Glutamatergic neuron (in vitro differentiated cells): ENCODE measurements at places on chromosomes 1 and 21.

- no peak for DNase-seq
Observed at GRCh38 chr1:159054427-159054826, 22.1 kb downstream of the AIM2 start.

GRCh38 chr1:219958875-219959417 lies 30.6 kb upstream of the SLC30A10 start:
- no peak for DNase-seq

DNA sequence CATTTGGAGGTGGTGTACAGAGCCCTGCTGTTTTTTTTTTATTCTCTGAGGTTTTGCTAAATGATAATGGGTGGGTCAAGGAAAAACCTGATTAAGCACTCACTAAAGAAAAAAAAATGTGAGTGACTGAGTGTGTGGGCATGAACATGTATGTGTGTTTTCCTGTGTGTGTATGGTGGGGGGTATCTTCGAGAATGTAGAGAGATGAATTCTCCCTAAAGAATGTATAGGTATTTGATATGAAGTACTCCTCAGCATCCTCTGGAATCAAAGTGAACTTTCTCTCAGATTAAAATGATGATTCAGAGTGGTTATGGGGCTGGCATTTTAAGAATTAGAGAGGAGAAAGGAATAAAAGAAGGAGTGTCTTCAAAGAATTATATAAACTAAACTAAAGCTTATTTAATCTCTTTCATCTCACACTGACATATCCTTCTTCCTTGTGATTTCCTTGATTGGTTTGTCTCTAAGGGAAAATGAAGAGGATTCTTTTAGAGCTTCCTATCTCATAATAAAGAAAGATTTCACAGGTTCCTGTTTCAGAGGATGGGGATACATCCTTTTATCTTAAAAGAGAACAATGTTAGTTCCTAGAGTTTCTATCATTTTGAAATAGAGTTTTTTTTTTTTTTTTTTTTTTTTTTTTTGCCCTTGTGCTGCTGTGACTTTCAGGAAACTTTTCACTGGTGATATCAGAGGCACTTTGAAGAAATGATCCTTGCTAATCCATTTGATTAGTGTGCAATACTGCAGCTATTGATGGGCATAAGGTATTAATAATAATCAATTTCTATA lies 23.9 kb downstream of the S1PR1 start:
- DNase-seq = no peak

DNA sequence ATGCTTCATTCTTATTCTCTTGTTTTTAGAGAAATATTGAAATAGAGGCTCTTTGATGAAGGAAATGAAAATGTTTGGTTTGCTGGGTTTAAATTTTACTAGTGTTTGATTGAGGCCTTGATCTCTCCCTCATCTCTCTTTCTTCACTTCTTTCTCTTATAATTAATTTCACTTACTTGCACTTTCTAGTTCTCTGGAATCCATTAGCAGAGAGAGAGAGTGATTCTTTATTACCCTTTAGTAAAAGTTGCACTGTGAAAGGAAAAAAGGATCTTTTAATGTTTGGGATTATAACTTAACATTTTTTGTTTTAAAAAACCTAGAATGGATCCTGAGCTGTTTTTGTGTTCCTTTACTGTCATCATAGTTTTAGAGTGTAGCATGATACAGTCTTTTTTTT lies 12.2 kb downstream of the RPRD2 start:
- DNase-seq = no peak

DNA sequence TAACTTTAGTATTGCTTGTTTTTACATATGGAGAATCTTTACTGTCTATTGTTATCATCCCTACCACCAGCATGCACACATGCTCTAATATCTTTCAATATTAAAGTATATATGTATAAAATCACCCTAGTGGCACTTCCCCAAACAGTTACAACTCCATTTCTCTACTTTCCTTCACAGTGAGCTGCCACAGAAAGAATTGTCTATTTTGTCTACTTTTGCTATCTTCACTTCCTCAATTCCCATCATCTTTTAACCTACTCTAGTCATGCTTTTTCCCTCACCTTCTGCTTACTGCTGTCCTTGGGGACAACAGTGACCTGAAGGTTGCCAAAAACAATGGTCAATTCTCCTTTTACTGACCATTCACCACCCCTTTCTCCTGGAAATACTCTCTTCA lies 59.2 kb downstream of the VCAM1 start:
- no peak for DNase-seq

DNA sequence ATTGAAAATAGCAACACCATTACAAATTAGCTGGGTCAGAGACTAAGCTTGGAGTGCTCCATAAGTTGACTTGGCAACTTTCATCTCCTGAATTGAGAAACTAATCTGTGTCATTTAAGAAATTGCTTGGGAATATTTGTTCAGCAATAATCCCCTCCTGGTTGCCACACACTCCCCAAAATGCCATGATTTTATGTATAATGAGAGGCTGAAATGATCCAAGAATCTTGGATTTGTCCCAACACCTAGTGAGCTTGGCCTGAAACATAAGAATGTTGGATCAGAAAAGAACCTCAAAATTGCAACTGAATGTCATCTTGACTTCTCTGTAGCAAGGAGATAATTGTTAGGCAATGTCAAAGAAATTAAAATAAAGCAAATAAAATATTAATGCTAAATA lies 805.9 kb upstream of the ADAMTS5 start:
- no peak for DNase-seq

DNA sequence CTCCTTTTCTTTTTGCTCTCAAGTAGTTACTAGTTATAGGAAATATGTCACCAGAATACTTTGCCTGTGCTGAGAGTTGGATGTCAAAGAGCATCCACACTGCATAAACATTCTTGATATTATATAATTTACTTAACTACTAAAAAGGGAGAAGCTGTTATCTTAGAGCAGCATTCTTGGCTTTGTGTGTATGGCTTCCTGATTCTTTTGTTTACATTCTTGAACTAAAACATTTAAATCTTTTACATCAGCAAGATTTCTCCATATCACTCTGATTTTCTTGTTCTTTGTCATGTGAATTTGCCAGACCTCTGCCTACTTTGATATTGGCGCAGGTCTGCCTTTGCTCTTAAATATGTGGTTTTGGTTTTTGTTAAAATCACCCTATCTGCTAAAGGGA lies 48.8 kb downstream of the SUCO start:
- no peak for DNase-seq

GRCh38 chr1:230327892-230328284 lies 98.2 kb downstream of the PGBD5 start:
- no peak for DNase-seq

GRCh38 chr1:91759076-91759475 lies 126.9 kb downstream of the TGFBR3 start:
- no peak for DNase-seq

GRCh38 chr1:99638853-99639252 lies 7.1 kb upstream of the PALMD start:
- DNase-seq = no peak

DNA sequence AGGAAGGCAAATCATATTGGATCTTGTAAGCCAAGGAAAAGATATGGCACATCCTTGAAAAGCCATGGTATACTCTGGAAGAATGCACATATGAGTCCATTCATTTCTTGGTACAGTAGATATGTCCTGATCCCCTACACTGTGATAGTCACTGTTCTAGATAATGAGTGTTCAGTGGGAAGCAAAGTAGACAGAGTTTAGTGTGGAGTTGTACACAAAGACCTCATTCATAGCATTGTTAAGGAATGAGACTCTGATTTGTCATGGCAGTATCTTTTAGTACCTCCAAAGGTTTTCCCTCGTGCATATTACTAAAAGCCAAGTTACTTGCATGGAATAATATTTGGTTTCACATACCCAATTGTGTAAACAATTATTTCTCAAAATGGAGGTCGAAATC lies 204.7 kb downstream of the NFIA start:
- no peak for DNase-seq

- no peak for DNase-seq
Observed at GRCh38 chr21:32966120-32966519, 59.6 kb upstream of the OLIG2 start.

- DNase-seq = no peak
Observed at GRCh38 chr1:58885998-58886397, 102.2 kb upstream of the JUN start.

DNA sequence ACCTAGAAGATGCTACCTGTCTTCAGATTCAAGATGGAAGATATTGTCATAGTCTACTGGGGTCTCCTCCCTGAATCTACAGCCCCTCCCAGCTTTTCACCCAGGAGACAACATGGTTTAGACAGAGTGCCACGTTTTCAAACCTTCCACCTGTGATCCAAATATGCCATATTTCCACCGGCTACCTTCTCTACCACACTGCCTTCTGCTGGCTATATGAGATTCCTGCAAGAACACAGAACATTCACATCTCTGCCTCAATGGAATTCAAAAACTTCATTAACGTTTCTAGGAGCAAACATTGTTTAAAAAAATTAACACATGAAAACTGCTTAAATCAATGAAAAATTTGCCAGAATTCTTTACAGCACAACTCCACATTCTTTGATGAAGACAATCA lies 12.9 kb upstream of the LELP1 start:
- no peak for DNase-seq

GRCh38 chr1:204447190-204447589 lies 35.6 kb upstream of the PPP1R15B start:
- DNase-seq = peak; percentile 33

GRCh38 chr1:246753670-246754535 lies 29.7 kb downstream of the SCCPDH start:
- peak; percentile 84 for DNase-seq
